HAP-1 (cell line): ENCODE measurements at places on chromosomes 5 and 9.

DNA sequence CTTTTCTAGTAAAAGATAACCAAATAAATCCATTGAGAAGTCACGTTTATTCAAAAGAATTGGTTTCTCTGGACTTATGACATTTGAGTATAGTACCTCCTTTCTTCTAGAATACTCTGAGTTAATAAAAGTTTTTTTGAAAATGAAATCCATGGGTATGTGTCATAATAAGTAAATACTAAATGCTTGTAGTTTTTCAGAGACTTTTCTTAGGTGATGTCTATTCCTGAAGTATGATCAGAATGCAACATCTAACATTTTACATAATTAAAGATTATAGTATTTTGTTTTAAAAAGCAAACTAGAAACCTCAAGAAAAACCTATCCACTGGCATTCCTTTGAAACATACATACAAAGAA lies 63.2 kb downstream of the NFIB start:
- no peak for DNase-seq

- DNase-seq = no peak
These were observed 1.2 kb downstream of the ABO start for GRCh38 chr9:133273819-133274218.

- DNase-seq = no peak
These were observed 162.2 kb downstream of the HSD17B3 start for GRCh38 chr9:96139592-96140295.

DNA sequence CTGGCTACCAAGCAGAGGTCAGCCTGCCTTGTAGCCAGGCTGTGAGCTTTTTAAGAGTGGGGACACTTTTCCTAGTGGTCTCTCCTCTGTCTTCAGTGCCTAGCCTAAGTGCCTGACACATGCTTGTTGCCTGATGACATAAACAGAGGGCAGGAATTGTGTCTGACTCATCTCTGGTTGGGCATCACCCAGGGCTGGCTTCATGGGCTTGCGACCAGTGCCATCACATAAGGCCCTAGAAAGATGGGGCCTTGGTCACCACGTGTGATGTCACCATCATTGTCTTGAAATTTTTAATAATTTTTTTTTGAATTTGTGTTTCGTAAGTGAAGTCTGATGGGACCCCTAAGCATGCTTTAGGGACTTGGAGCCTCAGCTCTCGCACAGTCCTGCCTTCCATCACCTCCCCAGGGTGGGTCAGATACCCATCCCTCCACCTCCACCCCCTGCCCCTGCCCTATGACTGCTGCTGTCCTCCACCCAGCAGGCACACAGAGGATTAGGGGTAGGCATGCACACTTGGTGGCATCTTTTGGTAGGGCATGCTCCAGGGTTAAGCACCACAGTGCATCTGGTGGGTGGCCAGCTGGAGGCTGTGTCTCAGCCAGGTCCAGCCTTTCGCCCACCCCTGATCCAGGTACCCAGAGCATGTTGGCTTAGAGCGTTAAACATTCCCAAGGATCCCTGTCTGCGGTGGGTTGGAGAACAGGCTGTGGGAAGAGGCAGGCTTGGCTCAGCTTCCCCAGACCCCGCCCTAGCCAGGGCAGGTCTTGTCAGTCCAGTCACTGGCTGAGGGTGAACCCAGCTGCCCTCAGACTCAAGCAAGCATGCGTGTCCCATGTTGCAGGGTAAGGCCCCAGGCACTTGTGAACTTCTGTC lies 80.1 kb upstream of the SH3PXD2B start:
- DNase-seq = no peak

- DNase-seq = no peak
These were observed 104.3 kb downstream of the SEMA5A start for GRCh38 chr5:9441610-9442009.

GRCh38 chr9:116300360-116300870 lies 146.8 kb downstream of the PAPPA start:
- DNase-seq = no peak

- DNase-seq = no peak
These were observed 52.5 kb upstream of the PTGS1 start for GRCh38 chr9:122318284-122318683.

DNA sequence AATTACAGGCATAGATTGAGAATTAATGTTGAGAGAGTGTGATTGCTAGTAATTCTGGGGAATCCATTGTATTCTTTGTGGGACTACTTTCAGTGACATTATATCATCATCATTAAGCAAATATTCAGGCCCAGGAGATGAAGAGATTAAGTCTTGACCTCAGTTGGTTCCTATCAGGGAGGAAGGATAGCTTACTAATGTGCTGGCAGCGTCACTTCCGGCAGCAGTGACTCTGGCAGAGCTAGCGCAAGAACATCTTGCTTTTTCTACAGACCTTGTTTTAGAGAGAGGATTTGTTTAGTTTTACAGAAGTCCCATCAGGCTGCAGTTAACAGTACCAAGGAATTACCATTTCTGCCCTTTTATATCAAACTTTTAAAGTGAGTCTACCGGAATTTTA lies 20.3 kb downstream of the OSTF1 start:
- no peak for DNase-seq
